AML-193 (cell line): ENCODE measurements at places on chromosomes 12 and 14.

GRCh38 chr12:124520265-124520701, 47.1 kb downstream of the NCOR2 start:
- no peak for DNase-seq

DNA sequence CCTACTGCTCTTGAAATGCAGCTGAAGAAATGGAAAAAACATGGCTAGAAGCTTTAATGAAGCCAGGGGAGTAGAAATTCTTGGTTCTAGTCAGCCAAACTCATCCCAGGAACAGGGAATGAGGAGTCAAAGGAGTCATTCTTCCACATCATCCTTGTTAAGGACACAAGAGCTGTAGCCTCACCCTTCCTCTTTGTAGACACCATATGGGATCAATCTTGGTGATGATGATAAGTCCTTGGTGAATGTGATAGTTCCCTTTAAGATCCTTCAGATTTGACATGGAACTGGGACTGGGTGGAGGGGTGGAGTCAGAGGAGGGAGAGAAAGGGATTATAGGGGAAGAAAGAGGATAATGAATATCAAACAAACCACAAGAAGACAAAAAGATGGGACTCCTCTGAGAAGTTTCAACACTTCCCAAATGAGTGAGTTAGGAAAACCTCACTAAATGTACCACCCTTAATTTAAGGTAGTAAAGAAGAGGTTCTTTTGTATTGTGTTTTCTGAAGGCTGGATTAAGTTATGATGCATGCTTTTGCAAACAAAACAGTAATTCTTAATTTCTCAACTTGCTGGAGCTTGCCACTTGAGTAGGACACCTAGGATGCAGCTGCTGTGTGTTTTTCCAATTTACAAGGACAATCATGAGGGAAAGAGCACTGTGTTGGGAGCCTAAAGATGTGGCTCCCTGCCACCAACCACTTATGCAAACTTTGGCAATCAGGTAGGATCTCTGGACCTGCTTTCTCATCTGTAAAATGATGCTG, 104.0 kb downstream of the WIF1 start:
- DNase-seq = no peak

GRCh38 chr12:60522684-60523400, 927.0 kb downstream of the SLC16A7 start:
- DNase-seq = no peak

- DNase-seq = no peak
Measured at GRCh38 chr12:6277982-6278438, 32.5 kb upstream of the PLEKHG6 start.

- DNase-seq = no peak
Measured at GRCh38 chr14:102786768-102787167, 9.5 kb downstream of the TRAF3 start.

GRCh38 chr14:78586681-78587080, 416.5 kb downstream of the NRXN3 start:
- no peak for DNase-seq
